NCI-H345 (cell line): ENCODE measurements at places on chromosomes 7 and 10.
A peak's percentile ranks its signal among the peaks of the same experiment; 100 is the strongest.

DNA sequence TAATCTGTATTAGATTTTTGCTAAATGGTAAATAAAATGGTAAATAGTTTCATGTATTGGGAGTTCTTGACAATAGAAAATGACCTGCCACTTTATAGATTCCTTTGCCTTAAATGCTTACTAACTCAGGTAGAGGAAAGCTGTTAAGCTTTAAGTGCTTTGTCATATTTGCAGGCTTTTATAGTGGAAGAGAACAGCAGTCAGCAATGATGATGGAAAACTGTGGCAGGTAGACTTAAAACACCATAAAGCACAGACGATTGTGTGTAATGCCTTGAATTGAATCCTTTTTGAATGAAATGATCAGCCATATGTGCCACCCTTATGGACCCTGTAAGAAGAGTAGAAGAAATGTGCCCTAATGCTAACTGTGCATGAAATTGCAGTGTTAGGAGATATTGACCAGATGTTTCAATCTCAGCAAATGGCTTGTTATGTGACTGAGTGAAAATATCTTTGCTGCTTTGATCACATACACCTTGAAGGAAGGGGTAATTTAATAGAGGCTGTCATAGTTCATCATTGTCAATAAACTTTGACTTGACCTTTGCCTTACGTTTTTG, 230.4 kb downstream of the ADK start:
- no peak for DNase-seq

GRCh38 chr10:17001961-17002749, 127.5 kb downstream of the CUBN start:
- DNase-seq, result no peak

DNA sequence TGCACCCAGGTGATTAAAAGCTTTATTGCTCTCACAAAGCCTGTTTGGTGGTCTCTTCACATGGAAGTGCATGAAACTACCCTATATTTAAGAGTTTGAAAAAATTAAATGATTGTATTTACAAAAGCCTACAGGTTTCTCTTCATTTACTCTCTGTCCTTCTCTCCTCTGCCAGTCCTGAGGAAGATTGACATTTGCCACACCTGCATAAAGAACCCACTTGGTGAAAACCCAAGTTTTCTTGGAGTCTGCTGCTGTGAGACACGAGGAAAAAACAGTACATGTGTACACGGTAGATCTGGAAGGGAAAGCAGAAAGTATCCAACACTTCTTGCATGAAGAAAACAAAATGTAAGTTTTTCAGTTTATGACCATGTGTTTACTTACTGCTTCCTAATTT, 994.4 kb upstream of the POT1 start:
- no peak for DNase-seq

DNA sequence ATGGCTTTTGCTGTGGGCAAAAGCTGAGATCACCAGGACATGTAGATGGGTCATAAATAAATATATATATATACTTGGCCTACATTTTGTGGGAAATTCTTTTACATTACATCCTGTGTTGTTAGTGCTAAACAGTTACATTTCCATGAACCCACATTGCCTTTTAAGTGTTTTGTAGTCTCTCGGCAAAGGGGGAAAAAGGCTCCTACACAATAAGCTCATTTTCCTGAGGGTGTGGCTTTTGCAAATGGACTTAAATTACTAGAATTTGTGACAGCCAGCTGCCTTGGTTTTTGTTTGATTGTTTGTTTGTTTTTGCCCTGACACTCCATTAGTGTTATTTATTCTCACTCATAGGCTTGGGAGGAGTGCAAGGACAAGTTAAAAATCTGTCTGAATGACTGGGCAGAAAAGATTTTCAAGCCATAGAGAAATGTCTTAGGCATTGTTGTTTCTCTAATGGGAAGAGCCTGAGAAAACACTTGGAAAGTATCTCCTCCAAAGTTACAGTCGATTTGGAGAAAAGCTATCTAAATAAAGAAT, 128.8 kb downstream of the DGKB start:
- DNase-seq, result no peak

GRCh38 chr7:51274001-51274400, 42.6 kb downstream of the COBL start:
- no peak for DNase-seq

DNA sequence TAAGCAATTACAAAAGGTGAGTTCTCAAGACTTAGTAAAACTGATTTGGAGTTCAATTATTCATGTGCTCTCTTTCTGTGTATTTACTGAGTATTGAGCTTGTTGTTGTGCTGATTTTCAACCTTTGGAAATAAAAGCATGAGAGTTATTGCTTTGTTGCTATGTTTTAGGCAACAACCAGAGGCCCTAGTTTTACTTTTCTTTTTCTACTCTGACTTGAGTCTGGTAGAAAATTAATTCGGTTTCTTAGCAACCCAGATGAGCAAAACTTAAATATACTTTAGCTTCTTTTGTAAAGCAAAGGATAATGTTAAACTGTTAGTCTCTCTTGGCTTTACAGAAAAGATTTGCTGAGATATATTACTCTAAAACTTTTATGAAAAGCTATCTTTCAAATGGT, 66.4 kb upstream of the SCIN start:
- DNase-seq, result no peak

GRCh38 chr7:96499532-96499931, 177.6 kb upstream of the SLC25A13 start:
- peak; percentile 57 for DNase-seq

DNA sequence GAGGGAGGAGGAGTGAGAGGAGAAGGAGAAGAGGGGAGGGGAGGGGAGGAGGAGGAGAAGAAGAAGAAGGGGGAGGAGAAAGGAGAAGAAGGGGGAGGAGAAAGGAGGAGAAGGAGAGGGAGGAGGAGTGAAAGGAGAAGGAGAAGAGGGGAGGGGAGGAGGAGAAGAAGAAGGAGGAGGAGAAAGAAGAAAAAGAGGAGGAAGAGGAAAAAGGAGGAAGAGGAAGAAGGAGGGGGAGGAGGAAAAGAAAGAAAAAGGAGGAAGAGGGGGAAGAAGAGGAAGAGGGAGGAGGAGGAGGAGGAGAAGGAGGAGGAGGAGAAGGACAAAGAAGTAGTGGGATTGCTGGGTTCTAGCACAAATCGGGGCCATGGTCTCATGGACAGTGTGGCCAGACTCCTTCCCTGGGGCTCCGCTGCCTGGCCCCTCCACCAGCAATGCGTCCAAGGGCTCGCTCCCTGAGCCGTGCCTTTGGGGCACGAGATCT, 4.2 kb upstream of the MAFK start:
- DNase-seq, result no peak

DNA sequence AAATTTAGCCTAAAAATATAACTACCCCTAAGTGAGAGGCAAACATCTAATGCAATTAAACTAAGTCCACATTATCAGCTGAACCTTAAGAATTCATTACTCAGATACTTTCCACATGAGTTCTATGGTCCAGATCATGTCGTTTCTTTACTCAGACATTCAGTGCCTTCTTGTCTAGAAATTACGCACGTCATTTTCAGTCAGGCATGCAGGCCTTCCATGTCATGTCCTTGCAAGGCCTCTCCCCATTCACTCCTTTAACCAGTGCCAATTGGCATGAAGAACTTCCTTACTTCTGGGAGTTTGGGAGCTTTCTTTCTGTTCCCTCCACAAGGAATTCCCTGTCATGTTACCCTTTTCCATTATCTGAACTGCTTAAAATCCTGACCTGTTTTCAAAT, 118.8 kb downstream of the NRP1 start:
- DNase-seq, result no peak

DNA sequence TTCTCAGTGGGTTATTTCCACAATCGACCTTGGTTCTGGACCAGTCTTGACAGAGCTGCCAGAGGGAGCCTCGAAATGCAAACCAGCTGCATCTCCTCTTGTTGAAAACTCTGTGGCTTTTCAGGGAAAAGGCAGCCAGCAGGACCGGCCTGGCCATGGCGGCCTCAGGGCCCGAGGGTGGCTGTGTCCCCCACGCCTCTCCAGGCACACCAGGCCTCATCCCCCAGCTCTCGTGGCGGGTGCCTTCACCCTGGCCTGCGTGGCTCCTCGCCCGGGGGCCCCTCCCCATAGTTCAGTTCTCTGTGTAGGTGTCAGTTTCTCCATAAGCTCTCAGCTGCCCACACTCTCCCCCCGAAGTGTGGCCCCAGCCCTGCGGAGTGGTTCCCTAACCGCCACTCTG, 63.5 kb downstream of the MGMT start:
- no peak for DNase-seq

DNA sequence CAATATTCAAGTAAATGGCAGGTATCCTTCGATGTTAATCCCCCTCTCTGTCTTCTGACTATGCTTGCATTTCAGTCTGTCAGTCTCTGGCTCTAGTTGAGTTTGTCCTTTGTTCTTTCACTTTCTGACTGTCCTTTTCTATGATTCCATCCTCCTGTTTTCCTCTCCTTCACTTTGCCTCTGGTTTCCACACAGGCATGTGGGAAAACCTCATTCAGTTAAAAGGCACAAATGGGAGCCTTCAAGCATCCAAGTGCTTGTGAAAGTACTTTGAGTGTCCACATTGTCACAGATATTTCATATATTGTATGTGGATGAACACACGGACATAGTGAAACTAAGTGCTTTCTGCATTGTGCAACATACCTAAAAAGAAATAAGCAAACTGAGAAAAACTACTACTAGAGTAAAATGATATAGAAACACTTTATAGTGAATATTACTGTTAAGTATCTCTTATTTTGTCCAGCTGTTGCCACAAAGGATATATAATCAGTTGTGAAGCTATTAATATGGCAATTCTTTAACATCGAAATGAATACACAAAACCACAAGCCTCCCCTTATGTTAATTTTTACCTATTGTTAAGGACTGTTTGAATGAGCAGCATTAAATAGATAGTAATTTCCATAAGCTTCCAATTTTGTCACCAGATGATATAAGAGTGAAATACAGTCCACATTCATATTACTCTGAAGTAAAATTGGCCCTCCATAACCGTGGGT, 71.7 kb downstream of the NRBF2 start:
- DNase-seq, result no peak

DNA sequence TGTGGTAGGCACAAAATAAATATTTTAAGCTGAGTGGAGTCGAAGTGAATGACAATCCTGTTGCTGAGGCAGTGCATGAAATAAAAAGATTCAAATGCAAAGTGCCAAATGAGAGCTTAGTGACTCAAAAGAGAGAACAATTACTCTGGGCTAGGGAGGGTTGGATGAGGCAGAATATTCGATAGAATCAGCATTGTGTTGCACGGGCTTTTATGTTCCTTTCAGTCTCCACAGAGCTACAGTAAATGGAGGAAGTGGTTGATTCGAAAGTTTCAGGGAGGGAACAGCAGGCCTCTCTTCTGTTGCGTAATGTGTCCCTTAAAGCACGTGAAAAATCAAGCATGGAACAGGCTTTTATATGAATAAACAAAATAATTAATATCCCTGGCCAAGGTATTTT, 599.3 kb upstream of the CELF2 start:
- no peak for DNase-seq

- DNase-seq, result no peak
Observed at GRCh38 chr10:10657139-10657760, 360.4 kb upstream of the CELF2 start.

DNA sequence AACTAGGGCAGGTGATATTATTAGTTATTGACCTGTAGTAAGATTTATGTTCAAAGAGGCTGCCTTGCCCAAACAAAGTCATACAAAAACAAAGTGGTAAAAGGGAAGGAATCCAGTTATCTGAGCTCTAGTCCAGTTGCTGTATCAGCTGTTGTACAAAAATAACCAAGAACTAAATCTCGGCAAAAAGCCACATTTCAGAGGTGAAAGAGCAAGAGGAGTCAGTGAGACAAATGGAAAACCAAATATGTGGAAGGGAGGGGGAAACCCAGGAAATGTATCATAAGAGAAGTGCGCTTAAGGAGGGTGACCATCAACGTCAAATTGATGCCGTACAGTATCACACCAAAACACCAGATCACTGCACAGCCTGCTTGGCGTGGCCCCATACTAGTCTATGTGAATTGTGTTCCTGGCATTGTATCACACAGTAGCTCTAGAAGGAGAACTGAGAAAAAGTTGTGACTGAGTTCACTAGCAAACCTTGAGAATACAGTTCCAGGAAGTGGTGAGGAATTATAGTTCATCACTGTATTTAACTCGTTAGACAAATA, 6.4 kb downstream of the AGBL3 start:
- no peak for DNase-seq

- no peak for DNase-seq
Observed at GRCh38 chr7:140367528-140367927, 30.8 kb downstream of the SLC37A3 start.

- DNase-seq, result no peak
Observed at GRCh38 chr10:7255517-7255916, 155.3 kb downstream of the SFMBT2 start.

- no peak for DNase-seq
Observed at GRCh38 chr10:51080311-51081006, 6.2 kb downstream of the PRKG1 start.

DNA sequence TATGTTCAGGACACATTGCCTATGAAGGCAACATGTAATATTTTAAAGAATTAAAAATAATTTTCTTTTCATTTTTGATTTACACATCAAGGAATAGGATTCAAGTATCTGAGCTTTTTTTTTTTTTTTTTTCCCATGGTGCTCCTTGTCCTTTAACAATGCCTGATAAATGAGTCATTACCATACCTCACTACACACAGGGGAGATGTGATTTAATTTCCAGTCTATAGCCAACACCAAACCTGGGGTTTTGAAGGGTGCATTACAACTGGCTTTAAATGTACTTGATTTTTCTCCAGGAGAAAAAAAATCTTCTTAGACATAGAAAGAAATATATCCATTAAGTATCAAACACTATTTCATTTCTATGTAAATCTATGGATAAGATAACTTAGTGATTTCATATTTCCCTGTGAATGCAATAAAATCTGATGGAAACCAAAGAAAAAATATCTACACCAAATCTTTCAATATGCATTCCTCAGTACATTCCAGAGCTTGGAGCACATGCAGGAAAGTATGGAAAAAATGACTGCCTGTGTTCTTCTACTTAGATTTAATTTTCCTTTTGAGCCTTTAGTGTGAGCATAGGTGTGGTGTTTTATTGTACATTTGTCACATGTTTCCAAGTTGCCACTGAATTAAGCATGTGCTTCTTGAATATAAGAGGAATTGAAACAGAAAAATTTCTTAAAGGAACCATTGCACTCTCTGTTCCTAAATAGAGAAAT, 204.8 kb upstream of the MEOX2 start:
- no peak for DNase-seq

DNA sequence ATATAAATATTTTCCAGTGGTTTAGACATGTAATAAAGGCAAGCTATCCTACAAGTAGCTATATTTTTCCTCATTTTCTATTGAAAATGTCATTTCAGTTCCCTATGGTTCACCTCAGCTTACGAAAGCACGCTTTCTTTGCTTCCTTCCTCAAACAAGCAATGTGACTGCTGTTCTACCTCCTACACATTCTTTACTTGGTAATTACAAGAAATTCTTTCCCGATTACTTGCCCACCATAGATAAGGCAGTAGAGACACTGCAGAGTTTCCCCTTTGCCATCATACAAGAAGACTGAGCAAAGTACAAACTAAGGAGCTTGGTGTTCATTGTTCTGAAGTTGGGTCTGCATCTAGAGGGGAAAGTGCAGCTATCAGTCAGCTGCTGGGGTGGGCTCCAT, 249.4 kb downstream of the CRPPA start:
- DNase-seq, result no peak
